ENCODE measurements at places on chromosomes 2 and 18. TPM values are rescaled to one million over a fixed set of nuclear protein-coding genes. Genes with fewer than 3 reads are reported as not detected.

CIB4 gene
- not detected for total RNA-seq

GKN2 gene
- total RNA-seq = not detected

CNDP1 gene
- total RNA-seq = not detected

GNLY gene
- not detected for total RNA-seq

LDAH gene
- total RNA-seq = 15.0 TPM

SUPT7L gene
- 24.6 TPM for total RNA-seq

TSPYL6 gene
- not detected for total RNA-seq

ESPNL gene
- 0.92 TPM for total RNA-seq

SERPINB5 gene
- 314 TPM for total RNA-seq

SERPINB13 gene
- total RNA-seq = 5.9 TPM

CLHC1 gene
- 5.7 TPM for total RNA-seq

CEP68 gene
- 5.4 TPM for total RNA-seq

TNFAIP6 gene
- not detected for total RNA-seq

CNDP2 gene
- 108 TPM for total RNA-seq

LBX2 gene
- total RNA-seq = 0.61 TPM

DAPL1 gene
- 0.39 TPM for total RNA-seq

SLC14A1 gene
- total RNA-seq = 0.25 TPM

PIEZO2 gene
- not detected for total RNA-seq

HAUS1 gene
- total RNA-seq = 52.3 TPM

ALLC gene
- total RNA-seq = not detected

NGEF gene
- total RNA-seq = not detected

PLA2R1 gene
- total RNA-seq = 10.8 TPM

GPC1 gene
- 116 TPM for total RNA-seq

AQP4 gene
- total RNA-seq = not detected

CDH20 gene
- not detected for total RNA-seq

TACR1 gene
- not detected for total RNA-seq

PSMA8 gene
- total RNA-seq = not detected

TEKT4 gene
- total RNA-seq = not detected

DUSP19 gene
- 1.0 TPM for total RNA-seq

CNTNAP5 gene
- not detected for total RNA-seq

CRACDL gene
- 2.3 TPM for total RNA-seq

RUFY4 gene
- not detected for total RNA-seq

DLGAP1 gene
- total RNA-seq = not detected

DOK6 gene
- not detected for total RNA-seq

ABCG5 gene
- not detected for total RNA-seq

RGPD8 gene
- total RNA-seq = 5.6 TPM

TTN gene
- total RNA-seq = not detected

REG3A gene
- total RNA-seq = not detected

PTPN4 gene
- 24.2 TPM for total RNA-seq

CD302 gene
- total RNA-seq = 1.3 TPM

CHPF gene
- total RNA-seq = 93.1 TPM

DLX2 gene
- 1.4 TPM for total RNA-seq

ATP6V1C2 gene
- total RNA-seq = 0.07 TPM

SERTAD2 gene
- total RNA-seq = 17.1 TPM

SNED1 gene
- total RNA-seq = not detected

TMEM163 gene
- total RNA-seq = not detected

TUBA3E gene
- total RNA-seq = not detected

CCDC74B gene
- 9.7 TPM for total RNA-seq

TRAK2 gene
- 11.7 TPM for total RNA-seq
